Parietal lobe (tissue), 2 donors: ENCODE measurements at places on chromosomes 2 and 18. TPM values are rescaled to one million over a fixed set of nuclear protein-coding genes. Genes with fewer than 3 reads are reported as not detected.

TMEM198 gene
- 15.7 TPM for total RNA-seq

AQP12B gene
- not detected for total RNA-seq

MC4R gene
- total RNA-seq: 1.3 TPM

HOXD3 gene
- total RNA-seq: not detected

MC5R gene
- 5.0 TPM for total RNA-seq

SDC1 gene
- 5.3 TPM for total RNA-seq

REG1B gene
- not detected for total RNA-seq

GYPC gene
- 8.5 TPM for total RNA-seq
